Erythroblast (primary cell): ENCODE measurements at places on chromosomes 13 and 19.
A peak's percentile ranks its signal among the peaks of the same experiment; 100 is the strongest.

DNA sequence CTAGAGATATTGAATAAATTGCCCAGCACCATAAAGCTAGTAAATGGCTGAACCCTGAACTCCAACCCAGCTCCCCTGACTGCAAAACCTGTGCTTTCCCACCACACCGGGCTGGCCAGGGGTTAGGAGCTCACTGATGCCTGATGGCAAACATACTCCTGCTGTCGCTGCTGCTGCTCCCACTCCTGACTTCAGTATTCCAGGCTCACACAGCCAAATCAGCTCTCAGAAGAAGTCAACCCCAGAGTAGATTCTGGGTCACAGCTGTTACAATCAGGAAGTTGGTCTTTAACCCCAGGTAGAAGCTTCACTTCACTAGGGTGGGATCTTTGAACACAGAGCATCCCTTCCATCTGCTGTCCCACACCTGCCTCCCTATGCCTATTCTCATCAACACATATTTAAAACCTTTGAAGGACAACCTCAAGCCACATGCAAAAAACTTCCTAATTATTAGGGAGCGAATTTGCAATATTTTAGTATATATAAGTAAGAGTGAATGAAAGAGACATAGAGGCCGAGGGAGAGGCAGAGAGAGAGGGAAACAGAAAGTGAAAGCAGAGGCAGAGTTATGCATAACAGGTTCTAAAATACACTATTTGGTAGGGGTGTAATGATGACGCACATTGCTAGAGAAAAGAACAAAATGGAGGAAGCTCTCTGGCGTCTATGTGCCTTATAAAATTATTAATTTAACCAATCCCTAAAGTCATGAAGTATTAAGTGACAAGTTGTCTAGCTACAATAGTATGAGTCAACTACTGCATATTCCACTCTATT is 99.4 kb upstream of the SERP2 start:
- peak; percentile 72 for DNase-seq

GRCh38 chr19:6379744-6380143 is 4.0 kb upstream of the PSPN start:
- no peak for DNase-seq

DNA sequence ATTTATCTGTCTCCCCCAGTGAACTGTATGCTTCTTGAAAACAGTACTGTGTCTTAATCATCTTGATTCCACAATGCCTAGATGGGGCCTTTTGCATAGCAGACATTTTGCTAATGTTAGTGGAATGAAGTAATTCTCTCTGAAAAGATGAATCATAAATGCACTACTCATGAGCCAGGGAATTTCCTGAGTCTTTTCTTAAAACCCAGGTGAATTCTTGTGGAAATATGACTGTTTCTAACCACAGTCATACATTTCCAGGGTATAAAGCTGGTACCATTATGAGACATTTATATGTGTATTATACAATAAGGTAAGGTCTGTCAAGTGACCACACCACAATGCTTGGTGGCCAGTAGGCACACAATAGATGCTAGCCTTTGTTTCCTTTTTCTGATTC is 5.5 kb upstream of the KCTD4 start:
- no peak for DNase-seq

GRCh38 chr19:1267477-1268225 is 1.5 kb upstream of the CIRBP start:
- DNase-seq, result no peak
